ENCODE measurements at places on chromosomes 2 and 18.

DNA sequence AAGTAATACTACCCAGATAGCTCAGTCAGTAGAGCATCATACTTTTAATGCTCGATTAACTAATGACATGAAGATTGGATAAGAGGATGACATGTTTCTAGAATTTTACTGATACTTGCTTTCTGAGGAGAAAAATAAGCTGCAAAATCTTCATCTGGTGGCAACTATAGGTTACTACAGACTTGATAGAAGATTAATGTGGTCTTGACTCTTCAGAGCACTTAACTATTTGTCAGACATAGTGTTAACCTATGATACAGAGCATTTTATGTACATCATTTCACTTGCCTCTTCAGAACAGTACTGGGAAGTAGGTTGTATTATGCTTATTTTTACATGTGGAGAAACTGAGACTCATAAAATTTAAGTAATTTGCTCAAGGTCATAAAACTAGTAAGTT, 83.9 kb downstream of the UBR3 start:
- no peak for DNase-seq

- DNase-seq = no peak
Measured at GRCh38 chr2:151914989-151915628, 86.9 kb upstream of the ARL5A start.

GRCh38 chr2:18800240-18800971, 211.0 kb upstream of the NT5C1B start:
- no peak for DNase-seq

DNA sequence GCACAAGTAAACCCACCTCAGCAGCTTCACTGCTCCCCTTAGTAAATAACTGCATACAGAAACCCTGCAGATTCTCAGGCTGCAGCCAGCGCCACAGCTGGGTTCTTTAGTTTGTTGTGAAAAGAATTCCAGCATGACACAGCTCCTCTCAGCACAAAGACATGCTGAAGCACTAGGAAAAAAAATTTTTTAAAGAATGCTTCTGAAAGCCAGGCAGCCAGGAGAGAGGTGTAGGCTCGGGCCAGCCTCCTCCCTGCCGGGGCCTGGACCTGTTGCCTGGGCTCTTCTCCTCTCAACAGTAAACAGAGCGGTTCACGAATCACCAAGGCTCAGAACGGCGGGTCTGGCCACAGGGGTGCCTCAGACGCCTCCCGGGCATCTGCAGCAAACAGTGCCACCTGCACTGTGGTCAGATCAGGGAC, 95.7 kb upstream of the POU3F3 start:
- no peak for DNase-seq

GRCh38 chr2:80363330-80363729, 58.8 kb upstream of the LRRTM1 start:
- no peak for DNase-seq

DNA sequence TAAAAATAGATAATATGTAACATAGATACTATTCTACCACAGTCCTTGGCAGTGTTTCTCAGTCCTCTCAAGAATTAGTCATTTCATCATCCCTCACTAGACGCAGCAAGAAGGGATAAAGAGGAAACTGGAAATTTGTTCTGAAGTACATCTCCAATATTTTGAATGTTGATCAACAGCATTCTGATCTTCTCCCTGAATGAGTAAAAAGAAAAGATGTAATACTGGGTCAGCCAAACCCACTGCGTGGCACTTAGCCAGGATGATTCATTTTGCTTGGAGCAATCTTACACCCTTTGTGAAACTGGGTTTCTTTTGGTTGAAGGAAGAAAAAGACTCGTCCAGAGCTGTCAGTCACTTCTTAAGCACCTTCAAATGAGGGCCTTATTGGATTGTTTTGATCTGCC, 54.1 kb downstream of the TAF1B start:
- no peak for DNase-seq
